ENCODE measurements at places on chromosomes 1 and 21.
A peak's percentile ranks its signal among the peaks of the same experiment; 100 is the strongest.

- no peak for DNase-seq
These were observed 338.6 kb downstream of the PAPPA2 start for GRCh38 chr1:176801514-176802020.

GRCh38 chr1:17723684-17724083 lies 31.4 kb upstream of the ACTL8 start:
- DNase-seq: peak; percentile 53

- DNase-seq: no peak
These were observed 932 bp upstream of the FCRLA start for GRCh38 chr1:161706113-161706481.

GRCh38 chr1:205484985-205485967 lies 19.2 kb upstream of the CDK18 start:
- peak; percentile 90 for DNase-seq

DNA sequence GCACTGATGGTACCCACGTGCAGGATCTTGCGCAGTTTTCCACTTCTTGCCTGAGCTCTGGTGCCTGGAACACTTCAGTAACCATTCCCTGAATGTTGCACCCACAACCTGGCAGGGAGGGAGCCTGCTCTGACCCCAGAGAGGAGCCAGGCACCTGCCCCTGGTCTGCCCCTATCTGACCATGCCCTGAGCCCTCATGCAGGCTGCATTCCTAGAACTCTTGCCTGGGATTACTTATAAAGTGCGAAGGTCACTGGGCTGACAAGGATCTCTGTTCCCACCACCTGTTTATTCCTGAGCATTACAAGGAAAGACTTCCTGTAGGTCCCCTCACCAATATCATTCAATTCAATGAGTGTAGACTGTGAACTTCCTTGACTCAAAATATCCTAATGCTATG lies 191.9 kb upstream of the FMN2 start:
- no peak for DNase-seq
